OCI-LY7 (cell line): ENCODE measurements at places on chromosomes 6 and 20.

GRCh38 chr20:18197382-18198070 lies 59.9 kb downstream of the KAT14 start:
- DNase-seq, result no peak

- no peak for DNase-seq
Measured at GRCh38 chr6:53746442-53747103, 48.2 kb upstream of the LRRC1 start.

DNA sequence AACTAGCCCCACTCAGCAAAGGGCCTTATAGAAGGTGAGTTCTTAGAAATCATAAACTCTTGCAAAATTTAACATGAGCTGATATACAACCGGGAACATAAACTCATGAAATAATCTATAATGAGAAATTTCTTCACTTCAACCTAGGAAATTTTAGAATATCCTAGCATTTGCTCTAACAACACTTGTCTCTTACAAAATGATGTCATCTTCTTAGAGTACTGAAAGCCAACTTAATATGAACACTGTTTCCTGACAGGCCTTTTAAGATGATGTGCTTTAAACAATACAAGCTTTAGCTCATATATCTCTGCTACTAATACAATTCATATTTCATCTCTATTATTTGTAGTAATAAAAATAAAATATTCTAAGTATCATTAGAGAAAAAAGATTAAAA lies 932 bp downstream of the PACRG start:
- DNase-seq, result no peak

DNA sequence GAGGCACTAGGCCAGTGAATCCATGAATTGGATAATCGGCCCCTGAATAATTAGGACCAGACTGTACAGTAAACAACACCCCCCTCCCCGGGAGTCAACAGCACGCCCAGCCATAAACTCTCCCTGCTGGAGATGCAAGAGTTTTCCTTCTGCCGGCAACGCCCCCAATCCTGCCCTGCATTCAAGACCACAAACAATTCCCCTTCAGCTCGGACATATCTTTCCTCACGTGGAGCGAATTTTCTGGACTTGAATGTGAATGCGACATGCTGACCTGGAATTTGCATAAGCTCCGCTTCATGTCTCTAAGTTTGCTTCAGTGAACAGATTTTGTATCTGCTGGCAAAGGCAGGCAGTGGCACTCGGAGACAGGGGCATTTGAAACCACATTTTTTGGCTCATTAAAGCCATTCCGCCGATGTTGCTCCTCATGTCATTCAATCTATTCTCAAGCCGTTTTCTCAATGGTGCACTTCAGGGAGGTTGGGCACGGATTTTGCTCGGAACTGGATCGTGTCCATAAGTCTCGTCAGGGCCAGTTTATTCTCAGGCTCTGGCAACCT lies 38.0 kb upstream of the GMPR start:
- DNase-seq, result no peak

DNA sequence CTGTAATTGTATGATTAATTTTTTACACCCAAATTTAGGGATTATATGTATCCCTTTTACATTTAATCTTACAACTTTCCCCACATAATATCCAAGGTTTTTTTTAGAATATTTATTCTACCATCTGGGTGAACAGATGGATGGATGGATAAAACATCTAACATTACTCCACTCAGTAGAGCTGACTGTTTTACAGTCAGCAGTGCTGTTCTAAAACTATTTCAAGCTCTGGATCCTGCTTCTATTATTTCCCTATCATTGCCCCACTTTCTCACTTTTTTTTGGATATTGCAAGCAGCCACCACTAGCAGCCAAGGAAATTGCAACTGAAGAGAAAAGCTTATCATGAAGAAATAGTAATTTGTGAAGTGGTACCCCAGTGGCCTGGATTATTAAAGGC lies 173.7 kb downstream of the ARHGAP18 start:
- DNase-seq, result no peak

DNA sequence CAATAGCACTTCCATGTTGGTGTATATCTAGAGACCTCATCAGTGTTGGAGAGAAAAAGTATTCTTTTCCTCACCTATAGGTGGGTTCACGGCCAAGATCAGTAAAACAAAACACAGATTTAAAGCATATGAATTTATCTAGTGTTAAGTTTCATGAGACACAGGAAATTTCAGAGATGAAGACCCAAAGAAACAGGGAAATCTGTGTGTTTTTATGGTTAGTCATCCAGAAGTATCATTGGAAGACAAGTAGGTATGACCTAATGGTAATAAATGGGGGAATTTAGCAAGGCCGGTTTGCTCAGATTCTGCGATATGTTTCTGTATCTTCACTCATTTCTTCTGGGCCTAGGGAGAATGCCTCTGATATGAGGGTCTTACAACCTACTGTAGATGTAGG lies 419.6 kb upstream of the MARCKS start:
- DNase-seq, result no peak

- DNase-seq, result no peak
Measured at GRCh38 chr6:134714113-134714512, 235.8 kb downstream of the ALDH8A1 start.

DNA sequence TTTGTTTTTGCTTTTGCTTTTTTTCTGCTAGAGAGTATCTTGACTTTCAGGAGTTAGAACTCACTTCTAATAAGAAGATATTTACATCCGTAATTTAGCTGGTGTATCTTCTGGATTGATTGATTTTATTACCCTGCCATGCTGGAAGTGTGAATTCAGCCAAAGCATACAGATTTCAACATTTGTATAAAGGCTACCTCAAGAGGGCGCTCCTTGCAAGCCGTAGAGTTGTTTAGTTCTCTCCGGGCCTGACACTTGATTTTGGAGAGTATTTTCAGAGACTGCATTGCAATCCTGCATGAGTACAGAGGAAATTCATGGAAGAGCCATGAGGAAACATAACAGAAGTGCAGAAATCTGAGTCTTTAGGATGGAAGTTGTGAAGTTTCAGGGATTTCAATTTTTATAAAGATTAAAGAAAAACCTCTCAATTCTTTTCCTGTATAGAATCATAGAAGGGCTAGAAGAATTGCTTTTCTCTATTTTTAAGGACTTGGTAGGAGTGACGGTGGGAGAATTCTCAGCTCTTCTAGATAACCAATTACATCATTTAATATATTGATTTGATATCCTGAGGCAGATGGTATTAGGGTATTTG lies 66.7 kb upstream of the TIAM2 start:
- DNase-seq, result peak; percentile 80

- DNase-seq, result no peak
Measured at GRCh38 chr20:43960231-43960630, 45.6 kb downstream of the TOX2 start.

GRCh38 chr20:9474835-9475415 lies 39.5 kb upstream of the LAMP5 start:
- DNase-seq, result no peak

DNA sequence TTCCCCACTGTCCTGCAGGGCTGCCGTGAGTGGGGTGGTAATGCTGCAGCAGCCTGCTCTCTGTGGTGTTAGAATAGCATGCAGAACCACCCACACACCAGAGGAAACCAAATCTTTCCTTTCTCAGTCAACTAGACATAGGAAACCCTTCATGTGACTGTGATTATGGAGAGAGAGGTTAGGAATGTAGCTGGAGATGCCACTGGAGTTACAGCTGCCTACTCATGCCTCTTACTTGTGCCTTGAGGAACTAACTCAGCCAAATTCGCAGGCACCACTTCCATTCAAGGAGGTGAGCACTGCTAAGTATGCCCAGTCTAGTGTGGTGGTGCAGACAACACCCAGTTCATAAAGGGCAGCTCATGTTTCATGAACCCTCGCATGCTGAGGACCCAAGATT lies 27.4 kb downstream of the MUC22 start:
- no peak for DNase-seq

- DNase-seq, result no peak
Measured at GRCh38 chr20:7695635-7696034, 244.6 kb downstream of the HAO1 start.

DNA sequence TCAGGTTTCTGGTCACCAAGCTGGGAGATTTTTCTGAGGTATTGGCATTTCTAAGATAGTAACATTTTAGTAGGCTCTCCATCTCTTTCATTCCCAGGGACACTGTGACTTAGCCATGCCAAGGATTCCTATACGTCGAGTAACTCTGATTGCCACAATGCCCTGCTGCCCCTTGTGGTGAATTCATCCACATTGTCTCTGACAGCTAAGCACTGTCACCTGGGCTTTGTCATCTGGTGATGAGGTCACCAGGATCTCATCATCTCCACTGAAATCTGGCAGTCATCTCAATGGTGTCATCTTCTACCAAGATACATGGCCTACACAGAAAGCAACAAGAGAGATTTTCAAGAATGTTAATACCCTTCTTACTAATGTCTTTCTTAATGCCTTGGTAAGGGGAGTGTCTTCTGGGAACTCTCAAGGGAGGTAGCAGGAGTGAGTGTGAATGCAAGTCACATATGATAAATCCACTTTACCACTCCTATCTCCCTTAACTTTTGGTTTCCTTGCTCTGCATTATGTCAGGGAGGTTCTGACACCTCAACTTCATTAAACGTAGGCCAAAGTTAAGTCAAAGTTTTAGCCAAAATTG lies 246.7 kb downstream of the CD109 start:
- no peak for DNase-seq

DNA sequence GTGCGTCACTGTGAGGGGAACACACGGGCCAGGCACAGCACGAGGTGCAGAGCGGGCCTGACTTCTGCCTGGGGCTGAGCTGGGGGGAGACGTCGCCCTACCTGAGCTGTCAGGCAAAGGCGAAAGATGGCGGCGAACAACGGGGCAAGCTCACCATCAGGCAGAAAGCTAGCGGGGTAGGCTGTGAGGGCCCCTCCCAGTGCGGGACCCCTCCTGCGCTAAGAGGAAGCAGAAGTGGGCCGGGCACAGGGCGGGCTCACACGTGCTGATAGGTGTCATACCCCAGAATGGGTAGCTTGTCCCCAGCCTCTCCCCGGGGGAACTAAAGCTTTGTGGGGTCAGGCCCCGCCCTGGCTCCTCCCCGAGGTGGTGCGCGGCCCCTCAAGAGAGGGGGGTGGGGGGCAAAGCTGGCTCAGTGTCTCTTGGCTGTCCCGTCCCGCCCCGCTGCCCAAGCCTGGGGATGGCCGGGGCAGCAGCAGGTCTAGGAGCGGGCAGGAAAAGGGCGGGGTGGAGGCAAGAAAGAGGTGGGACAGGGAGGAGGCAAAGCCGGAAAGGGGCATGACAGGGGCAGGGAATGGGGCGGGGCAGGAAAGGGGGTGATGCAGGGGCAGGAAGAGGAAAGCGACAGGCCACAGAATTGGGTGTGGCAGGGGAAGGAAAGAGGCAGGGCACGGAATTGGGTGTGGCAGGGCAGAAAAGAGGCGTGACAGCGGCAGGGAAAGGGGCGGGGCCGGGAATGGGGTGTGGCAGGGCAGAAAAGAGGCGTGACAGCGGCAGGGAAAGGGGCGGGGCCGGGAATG lies 14.7 kb downstream of the UCKL1 start:
- peak; percentile 87 for DNase-seq

DNA sequence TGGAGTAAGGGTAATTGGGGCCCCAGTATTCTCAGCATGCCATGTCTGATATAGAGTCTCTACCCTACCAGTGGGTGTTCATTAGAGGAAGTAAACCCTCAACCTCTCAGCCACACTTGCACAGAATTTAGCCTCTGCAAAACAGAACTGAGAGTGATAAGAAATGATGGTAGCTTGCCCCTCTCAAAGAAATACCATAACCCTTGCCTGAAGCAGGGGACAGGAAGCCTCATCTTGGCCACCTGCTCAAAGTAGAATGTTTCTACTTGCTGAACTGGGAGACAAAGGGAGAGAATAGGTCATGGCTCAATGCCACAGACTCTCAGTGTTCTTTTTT lies 33.7 kb downstream of the SPTLC3 start:
- DNase-seq, result no peak

- DNase-seq, result no peak
Measured at GRCh38 chr6:79710127-79710526, 79.0 kb downstream of the SH3BGRL2 start.

GRCh38 chr20:56995635-56996075 lies 270.8 kb downstream of the BMP7 start:
- DNase-seq, result peak; percentile 58
